ENCODE measurements at places on chromosomes 7 and 10.

GRCh38 chr10:127812041-127812440, 75.1 kb downstream of the FOXI2 start:
- DNase-seq = no peak

DNA sequence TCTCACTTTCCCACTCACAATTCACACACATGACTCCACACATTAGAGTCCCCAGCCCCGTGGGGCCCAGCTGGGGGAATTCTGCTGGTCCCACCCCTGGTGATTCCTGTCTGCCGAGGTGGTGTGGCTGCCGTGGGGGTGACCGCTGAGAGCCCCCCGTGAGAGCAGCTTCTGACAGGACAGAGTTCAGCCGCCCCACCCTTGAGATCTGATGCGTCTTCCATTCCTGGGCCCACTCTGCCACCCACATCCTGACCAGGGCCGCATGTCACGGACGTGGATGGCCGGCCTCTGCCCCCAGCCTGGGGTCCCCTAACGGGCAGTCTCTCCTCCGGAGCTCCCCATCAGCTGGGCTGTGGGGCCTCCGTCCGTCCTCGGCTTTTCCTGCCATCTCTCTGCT, 240.1 kb upstream of the PITRM1 start:
- DNase-seq = no peak

DNA sequence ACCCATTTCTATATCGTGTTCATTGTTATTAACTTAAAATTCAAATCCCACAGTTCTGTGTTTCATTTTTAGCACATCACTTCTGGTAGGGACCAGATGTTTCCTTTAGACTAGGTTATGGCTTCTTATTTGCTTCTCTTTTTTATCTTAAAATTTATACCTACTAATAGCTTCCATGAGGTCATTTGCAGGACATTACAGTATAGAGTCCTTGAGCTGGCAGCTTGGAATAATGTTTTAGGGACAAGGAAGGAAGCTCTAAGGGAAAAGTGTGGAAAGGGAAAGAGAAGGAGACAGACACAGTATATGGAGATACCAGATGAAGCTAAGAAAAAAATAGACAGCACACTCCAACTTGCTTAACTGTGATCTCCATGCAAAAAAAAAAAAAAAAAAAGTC, 48.8 kb upstream of the CD36 start:
- DNase-seq = no peak

- no peak for DNase-seq
Observed at GRCh38 chr10:8279598-8279997, 225.1 kb downstream of the GATA3 start.

DNA sequence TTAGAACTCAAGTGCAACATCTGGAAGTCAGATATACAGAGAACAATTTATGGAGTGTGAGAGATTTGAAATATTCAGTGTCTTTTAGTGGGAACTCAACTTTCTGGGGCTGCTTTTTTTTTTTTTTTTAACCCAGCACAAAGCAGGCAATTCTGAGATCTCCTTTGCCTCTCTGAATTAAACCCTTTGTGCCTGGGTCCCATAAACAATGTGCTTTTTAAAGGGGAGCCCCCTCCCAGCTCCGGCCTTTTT, 146.8 kb downstream of the CELF2 start:
- DNase-seq = no peak

GRCh38 chr10:114290038-114290437, 51.0 kb downstream of the VWA2 start:
- DNase-seq = no peak

DNA sequence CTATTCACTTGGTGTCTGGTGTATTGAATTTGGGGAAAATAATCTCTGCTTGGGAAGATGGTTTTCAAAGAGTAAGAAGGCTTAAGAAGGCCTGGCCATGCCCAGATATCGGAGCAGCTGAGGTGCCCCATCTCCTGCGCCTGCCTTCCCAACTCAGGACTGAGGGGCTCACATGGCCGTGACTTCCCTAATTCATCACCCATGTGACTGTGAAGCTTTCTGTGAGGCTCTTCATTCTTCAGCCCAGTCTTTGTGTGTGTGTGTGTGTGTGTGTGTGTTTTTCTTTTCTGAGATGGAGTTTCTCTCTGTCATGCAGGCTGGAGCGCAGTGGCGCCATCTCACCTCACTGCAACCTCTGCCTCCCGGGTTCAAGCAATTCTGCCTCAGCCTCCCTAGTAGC, 53.2 kb downstream of the PROSER2 start:
- no peak for DNase-seq

DNA sequence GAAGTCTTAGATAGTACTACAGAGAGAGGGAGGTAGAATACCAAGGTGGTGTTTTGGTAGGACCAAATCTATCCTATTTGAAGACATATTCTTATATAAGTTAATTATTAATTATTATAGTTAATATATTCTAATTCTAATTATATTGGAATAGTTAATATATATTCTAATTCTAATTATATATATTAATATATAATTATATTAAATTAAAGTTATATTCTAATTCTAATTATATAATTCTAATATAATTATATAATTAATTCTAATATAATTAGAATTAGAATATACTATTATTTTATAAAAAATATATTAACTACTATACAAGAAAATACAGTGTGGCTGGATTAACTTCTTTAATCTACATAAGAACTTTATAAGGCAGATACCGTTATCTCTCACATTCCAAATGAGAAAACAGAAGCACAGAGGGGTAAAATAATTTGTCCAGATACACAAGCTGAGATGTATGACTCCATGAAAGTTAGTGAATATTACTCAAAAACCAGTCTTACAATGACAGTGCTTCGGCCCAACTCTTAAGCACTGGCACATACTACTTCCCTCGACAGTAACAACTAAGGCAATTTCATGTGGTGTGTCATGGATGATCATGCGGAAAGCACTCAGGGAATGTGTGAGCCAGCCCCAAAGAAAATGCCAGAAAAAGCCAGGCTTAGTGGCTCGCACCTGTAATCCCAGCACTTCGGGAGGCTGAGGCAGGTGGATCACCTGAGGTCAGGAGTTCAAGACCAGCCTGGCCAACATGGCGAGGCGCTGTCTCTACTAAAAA, 42.6 kb downstream of the TYW1B start:
- DNase-seq = no peak

- no peak for DNase-seq
Observed at GRCh38 chr10:91694170-91694794, 61.4 kb upstream of the PPP1R3C start.

DNA sequence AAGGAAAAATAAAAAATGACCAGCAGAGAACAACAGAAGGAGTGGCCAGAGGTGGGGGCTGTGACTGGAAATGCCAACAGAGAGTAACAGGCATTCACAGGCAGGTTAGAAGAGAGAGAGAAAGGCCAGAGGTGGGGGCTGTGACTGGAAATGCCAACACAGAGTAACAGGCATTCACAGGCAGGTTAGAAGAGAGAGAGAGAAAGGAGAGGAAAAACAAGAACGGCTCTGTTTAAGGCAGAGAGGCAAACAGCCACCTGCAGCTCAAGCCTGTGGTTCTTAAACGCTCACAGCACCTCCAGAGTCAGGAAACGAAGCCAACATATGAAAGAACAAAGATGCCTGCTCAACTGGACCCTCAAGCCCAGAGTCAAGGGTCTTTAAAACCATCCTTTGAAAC, 39.5 kb upstream of the DGKI start:
- DNase-seq = no peak

DNA sequence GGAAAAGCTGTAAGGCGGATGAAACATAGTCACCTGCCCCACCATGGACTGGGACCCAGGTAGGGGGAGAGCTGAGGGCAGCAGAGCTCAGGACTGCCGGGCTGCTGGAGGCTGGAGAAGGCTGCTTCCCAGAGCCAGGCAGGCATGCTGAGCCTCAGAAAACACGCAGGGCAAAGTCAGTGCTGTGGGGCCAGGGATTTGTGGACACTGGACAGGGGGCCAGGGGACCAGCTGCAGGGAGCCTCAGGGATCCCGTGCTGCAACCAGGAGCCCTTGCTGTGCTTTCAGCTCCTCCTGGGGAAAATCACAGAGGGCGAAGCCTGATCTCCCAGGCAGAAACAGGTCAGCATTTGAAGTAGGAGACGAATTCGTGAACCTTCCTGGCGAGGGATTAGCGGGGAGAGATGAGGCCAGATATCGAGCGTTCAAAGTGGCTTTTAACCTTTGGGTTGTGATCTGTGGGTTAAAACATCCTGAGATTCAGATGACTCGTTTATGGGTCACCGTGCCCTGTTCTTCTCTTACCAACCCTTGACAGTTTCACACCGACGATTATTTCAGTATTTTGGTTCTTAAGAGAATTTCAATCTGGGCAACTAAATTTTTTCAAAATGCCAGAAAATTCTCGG, 85.6 kb upstream of the SHH start:
- DNase-seq = no peak

- DNase-seq = no peak
Observed at GRCh38 chr7:27235387-27236311, 7.0 kb upstream of the EVX1 start.

GRCh38 chr7:158005531-158005930, 582.1 kb downstream of the PTPRN2 start:
- no peak for DNase-seq

DNA sequence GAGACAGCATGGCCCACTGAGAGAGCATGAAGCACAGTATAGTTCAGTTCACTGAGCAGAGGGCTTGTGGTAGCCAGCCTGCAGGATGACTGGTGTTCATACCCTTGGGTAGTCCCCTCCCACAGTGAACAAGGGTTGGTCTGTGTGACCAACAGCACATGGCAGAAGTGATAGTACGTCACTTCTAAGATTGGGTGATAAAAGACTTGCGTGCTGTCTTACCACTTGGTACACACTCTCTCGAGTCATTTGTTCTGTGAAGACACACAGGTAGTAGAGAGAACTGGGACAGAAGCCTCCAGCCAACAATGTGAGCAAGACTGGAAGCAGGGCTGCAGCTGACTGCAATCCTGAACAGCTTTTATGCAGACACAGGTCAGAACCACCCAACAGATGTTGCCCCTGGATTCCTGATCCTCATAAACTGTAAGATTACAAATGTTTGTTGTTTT, 14.6 kb downstream of the EPC1 start:
- peak; percentile 56 for DNase-seq

DNA sequence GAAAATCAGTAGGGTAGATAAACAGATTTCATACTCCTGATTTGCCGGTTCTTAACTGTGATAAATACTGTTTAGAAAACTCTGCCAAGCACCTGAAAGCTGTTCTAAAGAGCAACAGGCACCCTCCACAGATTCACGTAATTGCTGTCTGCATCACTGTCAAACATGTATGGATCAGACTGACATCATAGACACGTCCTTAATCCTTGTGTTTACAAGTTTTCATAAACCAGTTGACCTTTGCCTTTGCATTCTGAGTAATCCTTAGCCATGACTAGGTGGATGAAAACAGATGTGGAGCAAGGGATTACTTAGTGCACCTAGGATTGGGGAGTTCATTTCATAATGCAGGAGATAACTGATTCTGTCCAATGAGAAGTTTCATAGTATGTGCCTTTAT, 41.6 kb downstream of the SLC39A12 start:
- DNase-seq = no peak

GRCh38 chr7:157825325-157825724, 488.5 kb downstream of the DNAJB6 start:
- DNase-seq = no peak

DNA sequence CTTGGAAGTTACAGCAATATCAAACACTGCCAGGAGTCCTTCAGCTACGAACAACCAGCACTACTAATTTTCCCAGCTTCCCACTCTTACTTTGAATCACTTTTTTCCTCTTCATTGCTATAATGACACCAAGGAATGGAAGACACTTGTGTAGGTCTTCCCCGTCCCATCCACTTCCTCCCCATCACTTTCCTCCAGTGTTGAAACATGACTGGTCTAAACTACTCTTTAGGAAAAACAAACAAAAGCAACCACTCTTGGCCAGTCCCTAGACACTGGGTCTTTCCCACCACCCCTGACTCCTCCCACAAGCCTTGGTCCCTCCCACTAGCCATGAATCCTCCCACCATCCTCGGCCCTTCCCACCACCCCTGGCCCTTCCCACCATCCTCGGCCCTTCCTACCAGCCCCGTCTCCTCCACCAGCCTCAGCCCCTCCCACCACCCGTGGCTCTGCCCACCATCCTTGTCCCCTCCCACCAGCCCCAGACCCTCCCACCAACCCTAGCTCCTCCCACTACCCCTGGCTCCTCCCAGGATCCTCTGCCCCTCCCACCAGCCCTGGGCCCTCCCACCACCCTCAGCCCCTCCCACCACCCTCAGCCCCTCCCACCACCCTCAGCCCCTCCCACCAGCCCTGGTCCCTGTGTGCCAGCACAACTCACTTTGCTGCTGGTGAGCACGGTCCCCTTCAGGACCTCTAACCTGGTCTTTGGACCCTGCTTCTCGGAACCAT, 68.5 kb downstream of the CXCL12 start:
- no peak for DNase-seq

DNA sequence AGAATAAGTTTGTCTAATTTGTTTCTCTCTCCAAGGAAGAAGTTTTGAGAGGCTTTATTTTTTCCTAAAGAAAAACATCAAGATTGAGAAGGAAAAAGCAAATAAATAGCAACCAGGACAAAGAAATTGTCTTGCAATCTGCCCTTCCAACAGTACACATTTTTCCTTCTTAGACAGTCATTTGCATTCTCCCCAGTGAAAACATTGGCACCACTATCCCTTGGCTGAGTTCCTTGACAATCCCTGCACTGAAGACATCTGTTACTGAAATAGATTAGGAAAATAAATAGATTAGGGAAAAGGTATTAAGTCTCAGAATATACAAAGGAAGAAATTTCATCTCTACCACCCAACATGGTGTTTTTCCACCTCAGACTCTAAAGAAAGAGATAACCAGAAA, 12.2 kb upstream of the TMEM243 start:
- no peak for DNase-seq

GRCh38 chr7:96636979-96637378, 72.7 kb downstream of the SEM1 start:
- no peak for DNase-seq

DNA sequence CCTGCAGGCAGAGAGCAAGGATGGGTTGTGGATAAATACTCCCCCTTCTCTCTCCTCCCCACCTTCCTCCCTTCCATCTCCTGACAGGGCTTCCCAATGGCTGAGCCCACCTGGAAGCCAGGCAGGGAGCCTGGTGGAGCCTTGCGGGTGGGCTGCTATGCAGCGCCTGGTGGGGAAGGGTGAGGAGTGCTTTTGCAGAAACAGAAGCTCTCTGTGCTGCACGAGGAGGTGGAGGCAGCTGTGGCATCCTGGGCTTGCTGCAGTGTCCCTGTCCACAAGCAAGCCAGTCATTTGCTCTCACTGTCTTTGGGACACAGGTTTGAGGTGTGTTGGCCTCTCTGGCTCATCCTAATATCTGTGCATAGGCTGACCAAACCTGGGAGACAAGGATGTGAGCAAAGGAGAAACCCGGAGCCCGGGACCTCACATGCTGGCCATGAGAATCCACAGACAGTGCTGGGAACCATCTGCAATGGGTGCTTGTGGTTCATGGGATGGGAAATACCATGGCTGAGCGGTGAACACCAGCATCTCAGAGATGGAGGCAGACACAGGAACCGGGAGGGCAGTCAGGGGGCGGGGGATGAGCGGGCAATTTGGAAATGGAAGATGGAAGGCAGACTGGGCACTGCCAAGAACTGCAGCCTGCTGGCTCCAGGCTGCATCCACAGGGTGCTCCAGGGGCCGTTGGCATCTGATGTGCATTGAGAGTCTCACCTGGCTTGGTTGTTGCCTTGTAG, 364.2 kb downstream of the GLRX3 start:
- DNase-seq = no peak
